CD4-positive, alpha-beta T cell treated with Interleukin-2 at 100 ng/mL for 4 hours (primary cell): ENCODE measurements at places on chromosomes 11 and 22.

- no peak for DNase-seq
These were observed 41.4 kb downstream of the SCUBE2 start for GRCh38 chr11:9049959-9050358.

DNA sequence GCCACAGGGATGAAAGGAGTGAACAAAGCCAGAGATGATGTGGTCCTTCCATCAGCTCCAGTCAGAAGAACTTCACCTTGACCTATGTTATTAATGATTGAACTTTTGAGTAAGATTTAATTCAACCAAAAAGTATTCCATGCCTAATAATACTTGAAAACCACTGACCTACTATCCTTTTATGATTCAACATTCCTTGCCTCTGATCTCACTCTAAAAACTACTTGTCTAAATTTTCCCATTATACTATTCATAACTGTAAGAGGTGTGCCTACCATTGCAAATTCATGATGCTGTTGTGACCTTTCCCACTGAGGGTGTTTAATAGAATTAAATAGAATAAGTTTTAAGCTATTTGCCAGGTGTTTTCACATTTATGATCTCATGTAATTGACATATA is 164.7 kb upstream of the GUCY1A2 start:
- no peak for DNase-seq

GRCh38 chr11:110766316-110766715 is 54.1 kb upstream of the ARHGAP20 start:
- DNase-seq, result no peak

GRCh38 chr11:108137212-108137611 is 15.8 kb downstream of the ACAT1 start:
- DNase-seq, result no peak

GRCh38 chr11:27397624-27398399 is 34.8 kb upstream of the CCDC34 start:
- DNase-seq, result no peak

DNA sequence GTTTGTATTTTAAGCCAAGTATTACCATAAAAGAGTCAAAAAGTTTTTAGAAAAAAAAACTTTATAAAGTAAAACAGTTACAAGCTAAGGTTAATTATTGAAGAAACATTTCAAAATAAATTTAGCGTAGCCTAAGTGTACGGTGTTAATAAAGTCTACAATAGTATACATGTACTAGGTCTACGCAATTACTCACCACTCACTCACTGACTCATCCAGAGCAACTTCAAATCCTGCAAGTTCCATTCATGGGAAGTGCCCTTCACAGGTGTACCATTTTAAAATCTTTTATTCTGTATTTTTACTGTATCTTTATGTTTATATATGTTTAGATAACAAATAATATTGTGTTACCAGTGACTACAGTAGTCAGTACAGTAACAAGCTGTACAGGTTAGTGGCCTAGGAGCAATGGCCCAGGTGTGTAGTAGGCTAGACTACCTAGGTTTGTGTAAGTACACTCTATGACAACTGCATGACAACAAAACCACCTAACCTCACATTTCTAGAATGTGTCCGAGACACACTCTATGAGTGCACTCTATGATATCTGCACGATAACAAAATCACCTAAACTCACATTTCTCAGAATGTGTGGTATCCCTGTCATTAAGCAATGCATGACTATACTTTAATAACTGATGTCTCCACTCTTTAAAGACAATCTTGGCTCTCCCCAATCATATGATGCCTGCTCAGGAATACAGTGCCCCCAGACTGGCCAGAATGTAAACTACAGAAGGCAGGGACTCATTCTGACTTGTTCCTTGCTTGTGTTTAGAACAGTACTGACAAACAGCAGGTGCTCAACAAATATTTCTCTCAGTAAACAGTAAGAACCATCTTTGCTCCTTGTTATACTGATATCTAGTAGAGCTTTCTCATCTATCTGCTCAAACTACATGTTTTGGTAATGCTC is 21.2 kb downstream of the KMT5B start:
- no peak for DNase-seq

- DNase-seq, result no peak
These were observed 514.7 kb downstream of the CNTN5 start for GRCh38 chr11:99535406-99535805.

- DNase-seq, result no peak
These were observed 229.2 kb upstream of the B3GAT1 start for GRCh38 chr11:134640971-134641968.

DNA sequence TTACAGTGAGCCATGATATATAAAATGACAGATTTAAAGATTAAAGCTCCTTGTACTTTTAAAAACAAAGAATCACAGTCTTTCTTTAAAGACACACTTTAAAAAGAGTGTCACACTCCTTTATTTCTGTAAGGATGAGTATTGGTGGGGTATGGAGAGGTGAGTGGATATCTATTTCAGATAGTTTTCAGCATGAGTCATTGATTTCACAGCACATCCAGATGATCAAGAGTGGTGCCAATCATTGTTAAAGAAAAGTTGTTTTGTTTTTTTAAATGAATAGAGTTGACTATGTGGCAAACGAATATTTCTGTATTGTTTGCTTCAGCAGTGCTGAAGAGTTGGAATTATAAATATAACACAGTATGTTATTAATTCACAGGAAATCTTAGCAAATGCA is 52.5 kb downstream of the FAR1 start:
- no peak for DNase-seq

- DNase-seq, result no peak
These were observed 2.8 kb downstream of the SESN3 start for GRCh38 chr11:95228081-95228749.

DNA sequence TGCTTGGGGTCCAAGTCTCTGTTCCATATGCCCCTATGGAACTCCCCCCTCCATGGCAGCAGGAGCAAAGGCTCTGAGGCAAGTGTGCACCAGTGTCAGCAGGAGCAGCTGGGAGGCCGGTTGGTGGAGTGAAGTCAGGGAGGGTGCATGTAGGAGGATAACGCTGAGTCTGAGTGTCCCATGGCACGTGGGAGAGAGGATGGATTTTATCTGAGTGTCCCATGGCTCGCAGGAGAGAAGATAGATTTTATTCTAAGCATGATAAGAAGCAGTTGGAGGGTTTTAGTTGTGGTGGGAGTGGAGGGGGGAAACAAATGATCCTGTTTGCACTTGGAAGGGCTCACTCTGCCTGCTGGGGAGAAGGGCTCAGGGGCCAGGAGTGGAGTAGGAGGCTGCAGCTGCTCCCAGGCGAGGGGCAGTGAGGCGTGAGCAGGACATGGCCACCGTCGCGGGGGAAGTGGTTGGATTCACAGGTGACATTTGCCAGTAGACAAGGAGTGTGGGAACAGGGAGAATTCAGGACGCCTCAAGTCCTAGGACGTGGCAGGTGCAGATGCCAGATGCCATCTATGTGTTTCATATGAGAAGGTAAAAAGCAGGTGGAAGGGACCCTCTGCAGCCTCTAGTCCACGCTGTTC is 33.6 kb upstream of the PARVG start:
- no peak for DNase-seq

DNA sequence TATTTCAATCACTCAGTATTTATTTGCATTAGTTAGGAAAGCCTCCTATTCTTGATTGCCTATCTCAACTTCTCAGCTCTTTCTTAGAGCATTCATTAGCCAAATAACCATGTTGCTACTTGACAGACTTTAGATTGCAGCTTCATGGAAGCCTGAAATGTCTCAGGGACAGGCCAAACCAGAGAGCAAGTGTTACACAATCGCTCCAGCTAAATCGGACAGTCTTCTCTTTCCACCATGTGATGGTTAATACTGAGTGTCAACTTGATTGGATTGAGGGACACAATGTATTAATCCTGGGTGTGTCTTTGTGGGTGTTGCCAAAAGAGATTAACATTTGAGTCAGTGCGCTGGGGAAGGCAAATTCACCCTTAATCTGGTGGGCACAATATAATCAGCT is 106.5 kb upstream of the DRD2 start:
- no peak for DNase-seq

GRCh38 chr11:70225681-70226177 is 22.6 kb downstream of the FADD start:
- DNase-seq, result no peak

DNA sequence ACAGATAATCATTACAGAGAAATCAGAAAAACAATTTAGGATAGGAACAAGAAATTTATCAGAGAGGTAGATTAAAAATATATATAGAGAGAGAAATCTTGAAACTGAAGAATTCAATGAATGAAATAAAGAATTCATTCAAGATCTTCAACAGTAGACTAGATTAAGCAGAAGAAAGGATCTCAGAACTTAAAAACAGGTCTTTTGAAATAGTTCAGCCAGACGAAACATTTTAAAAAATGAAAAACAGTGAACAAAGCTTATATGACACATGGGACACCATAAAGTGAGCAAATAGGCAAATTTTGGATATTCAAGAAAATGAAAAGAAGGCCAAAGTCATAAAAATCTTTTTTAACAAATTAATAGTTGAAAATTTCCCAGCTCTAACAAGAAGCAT is 138.8 kb downstream of the CASP12 start:
- DNase-seq, result no peak

- DNase-seq, result no peak
These were observed 15.5 kb upstream of the NNMT start for GRCh38 chr11:114280696-114281095.
